GM12865 (cell line): ENCODE measurements at places on chromosomes 7 and 10.

DNA sequence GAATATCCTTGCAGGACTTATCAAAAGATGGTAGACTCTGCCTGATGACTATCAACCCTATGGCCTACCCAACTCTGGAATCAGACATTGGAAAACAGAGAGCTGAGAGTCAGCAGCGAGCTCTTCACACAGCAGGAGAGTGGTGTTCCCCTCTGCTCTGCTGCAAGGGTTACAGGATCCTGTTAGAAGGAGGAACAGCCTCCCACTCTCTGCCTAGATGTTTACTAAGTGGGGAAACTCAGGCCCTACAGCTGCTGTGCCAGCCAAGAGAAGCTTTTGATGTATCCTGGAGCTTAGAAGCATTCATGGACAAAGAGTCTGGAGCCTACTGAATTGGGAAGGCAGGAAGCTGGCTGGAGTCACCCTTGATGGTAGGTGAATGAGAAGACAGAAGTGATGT is 104.6 kb downstream of the ABLIM1 start:
- no peak for DNase-seq

DNA sequence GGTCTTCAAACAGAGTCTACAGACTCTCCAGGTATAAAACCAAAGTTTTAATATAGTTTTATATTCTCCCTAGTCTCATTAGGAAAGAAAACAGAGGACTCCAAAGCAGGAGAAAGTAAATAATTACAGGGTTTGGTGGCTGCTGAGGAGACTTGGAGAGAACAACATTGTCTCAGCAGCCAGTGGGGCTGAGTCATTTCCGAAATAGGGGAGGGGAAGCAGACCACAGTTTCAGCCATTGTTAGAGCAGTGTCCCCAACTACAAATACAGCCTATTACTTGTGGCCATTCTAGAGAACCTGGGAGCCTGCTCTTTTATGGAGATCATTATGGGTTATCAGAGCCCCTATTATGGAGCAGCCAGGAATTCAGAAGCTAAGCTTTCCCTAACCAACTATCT is 44.2 kb upstream of the A1CF start:
- DNase-seq = no peak

GRCh38 chr10:32961343-32961894 is 3.4 kb upstream of the ITGB1 start:
- peak; percentile 37 for DNase-seq

- no peak for DNase-seq
These were observed 58.8 kb downstream of the INSIG1 start for GRCh38 chr7:155356323-155357105.

DNA sequence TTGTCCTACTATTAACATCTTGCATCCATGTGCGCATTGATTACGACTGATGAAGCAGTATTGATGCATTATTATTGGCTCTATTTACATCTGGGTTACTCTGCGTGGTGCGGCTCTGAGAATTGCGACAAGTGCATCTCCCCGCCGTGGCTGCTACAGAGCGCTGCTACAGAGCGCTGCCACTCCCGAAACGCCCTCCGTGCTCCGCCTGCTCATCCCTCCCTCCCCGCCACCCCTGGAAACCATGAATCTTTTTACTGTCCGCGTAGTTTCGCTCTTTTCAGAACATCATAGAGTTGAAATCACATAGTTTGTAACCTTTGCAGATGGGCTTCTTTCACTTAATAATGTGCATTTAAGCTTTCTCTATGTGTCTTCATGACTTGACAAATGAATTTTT is 74.1 kb downstream of the ADARB2 start:
- DNase-seq = no peak

GRCh38 chr10:26488344-26488743 is 50.2 kb downstream of the APBB1IP start:
- no peak for DNase-seq

DNA sequence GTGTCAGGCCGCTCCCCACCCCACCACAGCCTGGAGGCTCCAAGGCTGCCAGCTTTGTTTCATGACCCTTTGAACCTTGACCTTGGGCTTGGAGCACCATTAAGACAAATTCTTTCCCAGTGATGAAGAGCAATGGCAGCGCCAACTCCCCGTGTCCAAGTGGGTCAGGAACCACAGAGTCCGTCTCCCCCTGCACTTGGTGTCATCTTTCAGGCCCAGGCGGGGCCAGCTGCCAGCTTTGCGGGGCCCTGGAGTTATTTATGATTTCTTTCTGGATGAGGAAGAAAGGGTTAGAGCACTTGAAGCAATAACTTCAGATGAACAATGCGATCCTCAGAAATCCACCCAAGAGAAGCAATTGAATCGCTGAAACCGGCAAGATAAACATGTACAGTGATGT is 110.8 kb downstream of the MYL10 start:
- no peak for DNase-seq

- no peak for DNase-seq
These were observed 56.3 kb downstream of the CAMK1D start for GRCh38 chr10:12405342-12406320.
